K562 (cell line): ENCODE measurements at places on chromosomes 16 and 17.

- H3K4me3 ChIP-seq = no peak overlapping the region
- no peaks in the 10 kb centered on the region for H3K27me3 ChIP-seq
- H3K36me3 ChIP-seq = no peaks in the 10 kb centered on the region
- H3K27ac ChIP-seq = no peak overlapping the region
- peaks cover 9% of the 10 kb centered on the region for H3K4me1 ChIP-seq
Observed at GRCh38 chr17:73325527-73325842, 13.7 kb upstream of the CDC42EP4 start.

GRCh38 chr17:35243561-35244340, 879 bp downstream of the SLFN5 start:
- H3K27ac ChIP-seq = no peak overlapping the region
- no peak for DNase-seq
- peak overlapping the region; percentile 36 for H3K4me3 ChIP-seq
- H3K4me1 ChIP-seq = peaks cover 12% of the 10 kb centered on the region
- no peaks in the 10 kb centered on the region for H3K36me3 ChIP-seq

- H3K4me1 ChIP-seq = peaks cover 1% of the 10 kb centered on the region; the same call in 1 of the 3 replicates
- DNase-seq = no peak
- H3K4me3 ChIP-seq = no peak overlapping the region
- peaks cover 77% of the 10 kb centered on the region for H3K36me3 ChIP-seq
Observed at GRCh38 chr17:28563475-28563874, 7.8 kb downstream of the PIGS start.

GRCh38 chr17:45092911-45093430, 31.9 kb downstream of the NMT1 start:
- H3K27ac ChIP-seq = no peak overlapping the region
- no peaks in the 10 kb centered on the region for H3K27me3 ChIP-seq
- no peak for DNase-seq
- H3K36me3 ChIP-seq = peaks cover 92% of the 10 kb centered on the region

- DNase-seq = peak; percentile 84
- no peaks in the 10 kb centered on the region for H3K36me3 ChIP-seq
- peaks cover 12% of the 10 kb centered on the region for H3K4me1 ChIP-seq
- no peaks in the 10 kb centered on the region for H3K27me3 ChIP-seq
- peak overlapping the region; percentile 96 for H3K4me3 ChIP-seq
Observed at GRCh38 chr17:2593821-2594721, 617 bp downstream of the PAFAH1B1 start.

- no peak overlapping the region for H3K4me3 ChIP-seq
- no peaks in the 10 kb centered on the region for H3K4me1 ChIP-seq
- DNase-seq = no peak
- H3K27me3 ChIP-seq = peaks cover 64% of the 10 kb centered on the region
Observed at GRCh38 chr17:19411631-19412030, 599 bp downstream of the RNF112 start.

DNA sequence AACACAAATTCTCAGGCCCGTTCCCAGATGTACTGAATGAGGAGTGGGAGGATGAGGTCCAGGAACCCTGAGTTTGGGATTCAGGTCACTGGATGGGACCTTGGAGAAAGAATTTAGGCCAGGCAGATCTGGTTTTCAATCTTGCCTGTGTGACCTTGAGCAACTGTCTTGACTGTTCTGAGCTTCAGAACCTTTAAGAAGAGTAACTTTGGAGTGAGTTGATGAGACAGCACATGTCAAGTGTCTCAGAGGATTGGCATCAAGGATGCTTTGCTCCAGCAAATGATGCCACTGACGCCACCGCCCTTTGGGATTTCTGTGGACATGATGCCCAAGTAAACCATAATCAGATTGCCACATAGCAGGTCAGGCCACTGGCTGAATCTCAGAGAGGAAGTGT, 56.2 kb upstream of the DNAJA2 start:
- H3K4me3 ChIP-seq = no peak overlapping the region
- H3K27ac ChIP-seq = no peak overlapping the region
- no peak for DNase-seq

DNA sequence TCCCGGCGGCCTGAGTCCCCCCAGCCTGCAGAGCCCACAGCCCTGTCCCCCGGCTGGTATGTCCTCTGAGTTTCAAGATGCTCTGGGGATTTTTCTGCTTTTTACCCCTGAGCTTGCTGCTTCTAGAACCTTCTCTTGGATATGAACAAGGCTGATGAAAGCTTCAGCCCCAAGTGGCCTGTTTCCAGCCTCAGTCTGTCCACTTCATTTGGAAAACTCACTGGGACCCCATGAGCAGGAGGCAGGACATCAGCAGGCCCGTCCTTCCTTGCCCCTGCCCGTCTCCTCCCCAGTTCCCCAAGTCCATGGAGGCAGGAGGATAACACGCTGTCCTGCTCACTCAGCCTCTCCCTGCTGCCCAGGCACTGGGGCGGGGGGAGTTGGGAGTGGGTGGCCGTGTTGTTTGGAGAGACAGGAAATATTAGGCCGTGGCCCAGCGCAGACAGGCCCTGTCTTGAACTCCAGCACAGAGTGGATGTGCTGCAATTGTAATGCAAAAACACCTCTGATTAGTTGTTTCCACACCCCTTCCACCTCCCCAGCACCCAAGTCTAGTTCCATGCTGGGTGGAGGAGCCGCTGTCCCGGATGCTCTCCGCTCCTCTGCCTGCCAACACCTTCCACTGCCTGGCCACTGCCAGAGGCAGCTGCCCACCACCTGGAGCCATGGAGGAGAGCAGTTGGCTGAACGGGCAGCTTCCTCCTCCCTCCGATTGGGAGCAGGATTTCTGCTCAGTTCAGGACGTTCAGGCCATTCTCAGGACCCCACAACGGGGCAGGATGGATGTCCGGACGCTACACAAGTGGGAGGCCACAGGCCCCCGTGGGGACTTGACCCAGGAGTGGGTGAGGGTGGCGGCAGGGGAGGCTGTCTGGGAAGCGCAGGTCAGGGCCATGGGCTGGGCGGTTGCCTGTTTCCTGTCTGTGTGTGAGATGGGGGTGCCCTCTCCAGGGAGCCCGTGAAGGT, 216.9 kb upstream of the GSE1 start:
- no peaks in the 10 kb centered on the region for H3K27me3 ChIP-seq
- no peaks in the 10 kb centered on the region; the same call in 2 of the 3 replicates for H3K36me3 ChIP-seq
- no peak for DNase-seq
- H3K4me3 ChIP-seq = no peak overlapping the region
- H3K27ac ChIP-seq = no peak overlapping the region

DNA sequence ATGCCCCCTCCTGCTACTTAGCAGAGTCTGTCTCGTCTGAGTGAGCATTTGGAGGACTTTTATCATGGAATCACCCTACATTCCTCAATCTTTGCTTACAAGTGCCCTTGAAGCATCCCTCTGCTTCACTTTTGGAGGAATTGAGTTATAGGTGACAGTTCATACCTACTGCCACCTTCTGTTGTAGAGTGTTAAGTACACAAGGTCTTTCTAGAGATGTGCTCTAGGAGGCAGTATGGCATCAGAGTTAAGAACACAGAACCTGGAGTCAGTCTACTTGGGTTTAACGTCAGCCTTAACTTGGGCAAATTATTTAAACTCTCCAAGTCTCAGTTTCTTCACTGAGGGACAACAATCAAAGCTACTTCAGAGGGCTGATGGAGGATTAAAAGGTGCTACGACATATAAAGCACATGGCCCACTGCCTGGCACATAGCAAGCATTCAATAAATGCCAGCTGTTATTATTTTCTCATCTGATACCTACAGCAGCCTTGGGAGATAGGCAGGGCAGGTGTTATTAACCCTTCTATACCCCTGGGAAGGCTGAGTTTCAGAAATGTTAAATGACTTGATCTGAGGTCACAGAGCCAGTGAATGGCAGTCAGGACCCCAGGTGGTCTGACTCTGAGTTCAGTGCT, 62.2 kb downstream of the UTP18 start:
- H3K27ac ChIP-seq = no peak overlapping the region
- H3K27me3 ChIP-seq = peaks cover 3% of the 10 kb centered on the region; the same call in 1 of the 3 replicates
- H3K36me3 ChIP-seq = no peaks in the 10 kb centered on the region
- no peak overlapping the region for H3K4me3 ChIP-seq

DNA sequence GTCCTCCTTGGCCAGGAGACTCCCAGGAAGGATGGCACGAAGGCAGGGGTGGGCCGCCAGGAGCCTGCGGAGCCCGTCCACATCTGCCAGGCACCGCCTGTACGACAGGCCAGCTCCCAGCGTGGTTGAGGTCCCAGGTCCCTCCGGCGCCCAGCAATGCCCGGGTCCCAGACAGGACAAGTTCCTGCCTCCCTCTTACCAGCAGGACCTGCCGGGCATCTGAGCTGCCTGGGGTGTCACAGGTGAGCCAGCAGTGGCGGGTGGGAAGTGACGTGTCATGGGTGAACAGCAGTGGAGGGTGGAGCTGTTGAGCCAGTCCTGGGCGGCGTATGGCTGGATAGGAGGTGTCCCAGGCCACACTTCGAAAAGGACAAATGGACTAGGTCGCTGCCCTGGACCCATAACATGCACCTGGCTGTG, 15.7 kb upstream of the BAHCC1 start:
- DNase-seq = peak; percentile 53
- H3K36me3 ChIP-seq = no peaks in the 10 kb centered on the region

- H3K27me3 ChIP-seq = no peaks in the 10 kb centered on the region
- peaks cover 24% of the 10 kb centered on the region for H3K36me3 ChIP-seq
Observed at GRCh38 chr16:397736-398332, 835 bp downstream of the NME4 start.

GRCh38 chr16:17520561-17520960, 49.8 kb upstream of the XYLT1 start:
- H3K27me3 ChIP-seq = peaks cover 2% of the 10 kb centered on the region; the same call in 1 of the 2 replicates
- H3K4me1 ChIP-seq = no peaks in the 10 kb centered on the region
- no peak overlapping the region for H3K27ac ChIP-seq
- no peaks in the 10 kb centered on the region for H3K36me3 ChIP-seq
- no peak for DNase-seq

GRCh38 chr17:47935961-47936360, 5.4 kb upstream of the PNPO start:
- H3K27ac ChIP-seq = peak overlapping the region; percentile 79
- H3K36me3 ChIP-seq = peaks cover 3% of the 10 kb centered on the region; the same call in 1 of the 3 replicates
- no peaks in the 10 kb centered on the region for H3K27me3 ChIP-seq
- H3K4me3 ChIP-seq = no peak overlapping the region; the same call in 1 of the 2 replicates
- peak; percentile 76 for DNase-seq

- no peaks in the 10 kb centered on the region for H3K36me3 ChIP-seq
- H3K27ac ChIP-seq = no peak overlapping the region
- H3K4me3 ChIP-seq = no peak overlapping the region
- H3K27me3 ChIP-seq = peaks cover 35% of the 10 kb centered on the region; the same call in 2 of the 3 replicates
- DNase-seq = no peak
- H3K4me1 ChIP-seq = no peaks in the 10 kb centered on the region; the same call in 2 of the 3 replicates
Observed at GRCh38 chr17:80498242-80498919, 22.0 kb upstream of the NPTX1 start.

GRCh38 chr16:49414671-49415070, 41.1 kb downstream of the C16orf78 start:
- peaks cover 22% of the 10 kb centered on the region for H3K27me3 ChIP-seq
- no peaks in the 10 kb centered on the region for H3K36me3 ChIP-seq
- no peaks in the 10 kb centered on the region for H3K4me1 ChIP-seq
- no peak for DNase-seq

DNA sequence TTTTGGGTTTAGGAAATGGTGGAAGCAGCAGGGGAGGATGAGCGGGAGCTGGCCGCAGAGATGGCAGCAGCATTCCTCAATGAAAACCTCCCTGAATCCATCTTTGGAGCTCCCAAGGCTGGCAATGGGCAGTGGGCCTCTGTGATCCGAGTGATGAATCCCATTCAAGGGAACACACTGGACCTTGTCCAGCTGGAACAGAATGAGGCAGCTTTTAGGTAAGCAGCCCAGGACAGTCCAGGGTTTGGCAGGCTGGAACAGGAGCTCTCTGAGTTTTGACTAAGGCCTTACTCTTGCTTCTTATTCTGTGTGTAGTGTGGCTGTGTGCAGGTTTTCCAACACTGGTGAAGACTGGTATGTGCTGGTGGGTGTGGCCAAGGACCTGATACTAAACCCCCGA, 41.4 kb downstream of the SF3B3 start:
- no peak for DNase-seq
- no peaks in the 10 kb centered on the region for H3K4me1 ChIP-seq
- H3K36me3 ChIP-seq = peaks cover 100% of the 10 kb centered on the region
- no peaks in the 10 kb centered on the region for H3K27me3 ChIP-seq
- no peak overlapping the region for H3K27ac ChIP-seq
- no peak overlapping the region for H3K4me3 ChIP-seq

DNA sequence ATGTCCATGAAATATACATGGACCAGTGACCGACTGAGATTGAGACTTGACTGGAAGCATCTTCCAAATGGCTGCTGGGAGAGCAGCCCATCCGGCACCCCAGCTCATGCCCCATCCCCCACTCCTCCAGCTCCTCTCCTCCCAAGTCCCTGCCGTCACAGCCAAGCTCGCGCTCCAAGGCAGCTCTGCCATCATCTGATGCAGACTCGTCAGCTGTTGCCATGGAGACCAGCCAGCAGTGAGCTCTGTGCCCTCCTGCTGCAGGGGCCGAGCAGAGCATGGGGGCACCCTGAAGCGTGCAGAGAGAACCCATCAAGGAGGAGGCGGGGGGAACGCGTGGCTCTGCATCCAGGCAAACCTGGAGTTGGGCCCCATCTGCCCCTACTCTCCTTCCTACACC, 74.5 kb upstream of the TNRC6C start:
- no peak overlapping the region for H3K27ac ChIP-seq
- H3K27me3 ChIP-seq = peaks cover 15% of the 10 kb centered on the region; the same call in 2 of the 3 replicates
- no peaks in the 10 kb centered on the region for H3K36me3 ChIP-seq
- no peak for DNase-seq

GRCh38 chr17:41492771-41493170, 3.1 kb upstream of the KRT36 start:
- no peak overlapping the region for H3K4me3 ChIP-seq
- H3K36me3 ChIP-seq = no peaks in the 10 kb centered on the region
- DNase-seq = peak; percentile 45
- no peak overlapping the region for H3K27ac ChIP-seq
